ENCODE measurements at places on chromosomes 2 and 18.

- no peak for DNase-seq
Observed at GRCh38 chr18:7850446-7850845, 283.3 kb downstream of the PTPRM start.

- no peak for DNase-seq
Observed at GRCh38 chr2:227906991-227907390, 35.6 kb downstream of the DAW1 start.

GRCh38 chr18:46814399-46814798 lies 57.5 kb upstream of the ST8SIA5 start:
- no peak for DNase-seq

DNA sequence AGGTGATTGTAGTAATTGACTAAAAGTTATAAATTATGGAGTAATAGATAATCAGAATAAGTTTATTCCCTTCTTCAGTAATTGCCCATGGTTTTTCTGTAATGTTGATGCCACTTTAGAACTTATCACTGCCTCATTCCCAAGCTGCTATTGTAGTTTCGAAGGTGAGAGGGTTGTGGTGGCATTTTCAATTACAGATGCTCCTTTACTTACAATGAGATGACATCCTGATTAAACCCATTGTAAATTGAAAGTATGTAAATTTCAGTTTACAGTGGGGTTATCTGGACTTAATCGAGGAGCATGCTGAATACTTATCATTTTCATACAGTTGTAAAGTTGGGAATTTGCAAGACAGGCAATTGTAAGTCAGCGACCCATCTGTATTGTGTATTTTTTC lies 2.9 kb downstream of the NDUFV2 start:
- DNase-seq = no peak

DNA sequence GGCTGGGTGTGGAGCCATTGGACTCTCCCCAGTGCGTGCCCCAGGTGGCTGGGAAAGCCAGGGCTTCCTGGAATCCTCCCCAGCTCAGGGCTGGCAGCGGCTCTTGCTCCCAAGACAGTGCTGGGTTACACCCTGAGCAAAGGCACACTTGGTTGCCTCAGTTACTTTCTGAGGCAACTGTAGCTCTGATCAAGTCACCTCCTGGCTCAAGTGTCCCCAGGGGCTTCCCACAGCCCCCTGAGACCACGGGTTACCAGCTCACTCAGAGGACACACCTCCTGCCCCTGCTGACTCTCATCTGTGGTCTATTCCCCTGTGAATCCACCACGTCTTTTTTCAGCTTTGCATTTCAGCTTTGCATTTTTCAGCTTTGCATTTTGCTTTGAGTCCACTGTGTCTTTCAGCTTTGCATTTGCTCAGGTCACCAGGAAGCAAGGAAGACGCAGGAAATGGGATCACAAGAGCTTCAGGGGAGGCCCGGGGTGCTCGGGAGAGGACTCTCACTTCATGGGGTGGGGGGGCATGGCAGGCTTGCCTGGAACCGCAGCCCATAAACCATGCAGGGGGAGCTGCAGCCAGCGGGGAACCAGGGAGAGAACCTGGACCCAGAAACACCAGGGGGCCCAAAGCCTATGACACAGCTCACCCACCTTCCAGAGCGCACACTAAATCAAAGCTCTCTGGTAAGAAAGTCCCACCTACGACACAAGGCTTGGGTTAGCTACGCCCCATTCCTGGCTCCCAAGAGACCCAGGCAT lies 138.0 kb upstream of the ASB18 start:
- DNase-seq = no peak

GRCh38 chr2:237075749-237076599 lies 9.7 kb upstream of the COPS8 start:
- no peak for DNase-seq

- no peak for DNase-seq
Observed at GRCh38 chr2:75450068-75450467, 110.7 kb downstream of the EVA1A start.

- no peak for DNase-seq
Observed at GRCh38 chr2:122737429-122738077, 982.1 kb downstream of the TSN start.

- DNase-seq = no peak
Observed at GRCh38 chr2:187580462-187581124, 26.4 kb upstream of the TFPI start.

DNA sequence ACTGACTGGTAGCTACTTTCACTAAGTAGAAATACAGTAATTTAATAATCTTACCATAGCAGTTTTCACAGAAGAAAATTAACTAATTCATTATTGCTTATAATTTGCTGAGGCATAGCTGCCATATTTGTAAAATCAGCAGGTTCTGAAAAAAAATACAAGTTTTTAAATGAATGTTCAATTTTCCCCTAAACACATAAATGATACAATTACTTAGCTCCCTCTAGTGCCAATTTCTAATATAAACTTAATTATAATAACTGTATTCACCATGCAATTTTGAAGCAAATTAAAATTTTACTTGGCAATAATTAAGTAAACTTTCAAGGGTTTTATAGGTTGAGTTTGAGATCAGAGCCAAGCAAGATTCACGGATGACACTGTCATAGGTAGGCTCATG lies 1321.6 kb upstream of the ACVR2A start:
- DNase-seq = no peak

DNA sequence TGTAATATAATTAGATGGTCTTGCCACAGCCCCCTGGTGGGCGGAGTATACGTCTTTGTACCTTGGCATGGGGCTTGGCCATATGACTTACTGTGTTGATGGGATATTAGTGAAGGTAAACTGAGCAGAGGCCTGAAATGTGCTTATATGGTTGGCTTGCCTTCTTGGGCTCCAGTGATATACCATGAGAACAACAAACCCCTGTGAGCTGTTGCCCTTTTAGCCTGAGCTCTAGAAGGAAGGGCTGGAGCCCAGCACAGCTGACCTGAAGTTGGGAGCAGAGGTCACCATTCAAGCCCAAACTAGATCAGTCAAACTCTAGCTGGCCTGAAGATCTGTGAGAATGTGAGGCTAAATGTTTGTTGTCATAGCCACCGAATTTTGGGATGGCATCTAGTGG lies 75.2 kb upstream of the CD302 start:
- no peak for DNase-seq

DNA sequence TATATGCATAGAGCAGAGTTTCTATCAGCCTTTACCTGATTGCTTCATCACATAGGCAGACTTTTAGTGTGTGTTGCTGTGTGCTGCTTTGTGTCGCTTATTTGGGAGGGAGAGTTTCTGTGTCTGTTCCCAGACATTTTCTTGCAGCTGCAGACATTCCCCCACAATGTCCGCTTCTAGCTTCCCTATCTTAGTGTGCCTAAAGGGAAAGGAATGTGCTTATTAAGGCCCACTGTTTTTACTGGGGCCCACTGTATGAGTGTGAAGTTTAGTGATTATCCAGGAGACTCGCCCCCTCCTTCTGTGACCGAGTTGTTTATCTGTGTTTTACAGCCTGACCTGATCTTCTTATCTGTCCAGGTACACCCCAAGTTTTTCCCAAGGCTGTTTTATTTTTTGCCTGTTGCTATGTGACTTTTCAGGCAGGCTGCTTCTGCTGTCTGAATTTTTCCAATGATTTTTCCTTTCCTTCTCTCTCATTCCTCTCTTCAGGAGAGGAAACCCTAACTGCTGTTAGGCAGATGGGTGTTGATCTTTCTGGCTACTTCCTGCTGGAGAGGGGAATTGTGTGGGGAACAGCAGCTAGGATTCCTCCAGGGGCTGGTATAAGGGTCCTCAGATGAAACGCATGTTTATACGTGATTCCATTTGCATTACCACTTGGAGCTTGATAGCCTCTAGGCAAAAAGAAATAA lies 47.6 kb downstream of the STK17B start:
- DNase-seq = no peak

DNA sequence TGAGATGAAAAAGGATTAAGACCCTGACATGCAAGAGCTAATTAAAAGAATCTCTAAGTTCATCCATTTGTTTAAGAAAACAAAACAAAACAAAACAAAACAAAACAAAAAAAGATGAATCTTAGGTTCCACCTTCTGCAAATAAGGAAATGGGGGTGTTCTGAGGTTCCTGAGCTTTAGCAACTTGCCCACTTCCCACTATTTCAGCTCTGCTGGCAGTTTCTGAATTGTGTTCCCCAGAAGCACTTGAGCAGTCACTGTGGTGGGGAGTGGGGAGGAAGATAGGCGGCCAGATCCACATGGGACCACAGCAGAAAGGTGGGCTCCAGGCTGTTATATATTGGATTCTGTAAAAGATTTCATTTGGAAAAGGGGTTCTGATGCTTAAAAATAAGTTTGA lies 20.3 kb downstream of the INO80C start:
- DNase-seq = no peak

DNA sequence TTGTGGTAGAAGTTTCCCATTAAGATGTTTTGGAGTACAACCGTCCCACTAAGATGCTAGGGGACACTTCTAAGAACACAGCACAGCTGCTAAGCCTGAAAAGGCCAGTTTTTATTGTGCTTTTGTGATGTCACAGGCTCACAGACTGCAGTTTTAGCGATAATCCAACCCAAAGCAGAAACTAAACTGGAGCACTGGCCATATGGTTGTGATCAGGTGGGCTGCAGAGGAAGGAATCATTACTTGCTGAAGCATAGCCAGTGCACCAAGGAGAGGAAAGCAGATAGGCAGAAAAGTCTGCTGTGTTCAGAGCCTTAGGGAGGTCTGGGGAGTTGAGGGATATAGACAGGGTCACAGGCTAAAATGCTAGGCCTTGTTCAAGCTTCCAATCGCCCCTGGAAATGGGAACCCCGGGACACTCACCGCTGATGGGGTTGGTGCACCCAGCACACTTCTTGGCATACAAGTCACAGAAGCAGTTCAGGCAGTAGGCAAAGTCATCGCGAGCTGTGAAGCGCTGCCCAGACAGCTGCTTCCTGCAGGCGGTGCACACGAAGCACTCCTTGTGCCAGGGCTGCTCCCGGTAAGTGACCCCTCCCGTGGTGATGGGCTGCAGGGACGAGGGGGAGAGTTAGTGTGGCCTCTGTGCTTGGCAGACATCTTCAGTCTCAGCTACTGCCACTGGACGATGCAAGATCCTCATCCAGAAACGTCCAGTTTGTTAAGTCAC lies 25.7 kb downstream of the C2orf49 start:
- DNase-seq = no peak

DNA sequence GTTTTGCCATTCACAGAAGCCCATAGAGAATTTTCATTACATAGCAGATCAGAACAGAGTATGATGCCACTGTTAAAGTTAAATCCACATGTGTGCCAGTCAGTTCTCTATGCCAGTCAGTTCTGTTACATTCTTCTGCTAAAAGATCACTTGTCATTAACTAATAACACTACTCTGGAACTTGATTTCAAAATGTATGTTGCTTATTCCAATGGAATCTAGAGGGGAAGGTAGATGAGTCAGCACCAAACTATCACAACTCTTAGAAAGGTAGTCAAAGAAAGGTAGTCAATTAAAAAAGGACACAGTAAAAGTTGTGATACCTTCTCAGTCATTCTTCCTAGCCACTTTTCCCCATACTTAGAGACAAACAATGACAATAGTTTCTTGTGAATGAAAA lies 1214.4 kb downstream of the LRP1B start:
- no peak for DNase-seq

GRCh38 chr18:79246309-79247108 lies 149.2 kb upstream of the NFATC1 start:
- DNase-seq = peak; percentile 55

DNA sequence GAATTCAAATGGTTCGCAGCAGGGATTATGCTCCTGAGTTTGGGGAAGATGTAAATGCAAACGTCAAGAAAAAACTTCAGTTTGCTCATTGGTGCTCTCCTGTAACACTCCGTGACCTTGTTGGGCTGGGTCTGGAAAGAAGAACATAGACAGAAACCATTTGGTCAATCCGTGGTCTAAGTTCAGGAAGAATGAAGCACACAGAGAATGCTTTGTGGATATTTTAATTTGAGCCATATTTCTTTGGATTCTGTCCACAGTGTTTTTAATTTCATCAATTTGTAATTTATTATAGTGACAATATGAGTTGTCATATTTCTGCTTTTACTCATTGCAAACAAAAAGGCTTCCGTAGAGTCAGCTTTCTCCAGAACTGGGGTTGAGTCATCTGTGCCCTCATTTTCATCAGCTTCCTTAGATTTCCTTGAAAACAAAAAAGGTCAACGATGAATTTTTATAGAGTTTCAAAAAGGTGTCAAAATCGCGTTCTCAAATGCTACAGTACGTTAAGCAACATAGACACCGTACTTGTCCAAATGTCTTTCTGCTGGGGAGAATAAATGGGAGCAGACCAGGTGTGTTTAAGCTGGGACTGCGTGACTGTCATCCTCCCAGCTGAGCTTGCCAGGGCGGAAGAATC lies 606.4 kb downstream of the RNF144A start:
- DNase-seq = no peak

- peak; percentile 79 for DNase-seq
Observed at GRCh38 chr2:156332534-156333273, at the start of gene NR4A2. Gene NR4A2, minus strand, starts transcription at chr2:156332721. Its CDS starts 2,535 bp downstream, at chr2:156330186.

- DNase-seq = no peak
Observed at GRCh38 chr2:41621563-41621962, 426.3 kb upstream of the PKDCC start.

GRCh38 chr2:148817210-148817708 lies 57.8 kb upstream of the KIF5C start:
- no peak for DNase-seq
